AG04449 (cell line): ENCODE measurements at places on chromosomes 5 and 9.

DNA sequence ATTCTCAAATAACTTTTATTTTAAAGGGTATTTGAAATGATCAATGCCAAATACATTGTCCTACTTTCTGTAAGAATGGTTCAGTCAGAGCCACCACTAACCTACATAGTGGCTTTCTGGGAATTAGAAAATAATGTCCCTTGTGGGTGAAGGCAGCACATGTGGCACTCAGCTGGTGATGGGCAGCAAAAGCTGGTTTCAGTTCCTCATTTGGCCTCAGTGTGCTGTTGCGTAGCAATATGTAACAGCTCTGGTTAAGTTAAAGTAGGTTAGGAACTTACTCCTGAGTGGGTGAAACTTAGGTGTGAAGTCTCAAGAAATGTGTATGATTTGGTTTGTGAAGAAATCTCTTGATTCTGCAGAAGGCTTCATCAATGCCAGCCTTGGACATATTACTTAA lies 99.6 kb upstream of the SPEF2 start:
- no peak for DNase-seq

GRCh38 chr9:76737154-76737902 lies 26.9 kb upstream of the PCA3 start:
- DNase-seq, result no peak

DNA sequence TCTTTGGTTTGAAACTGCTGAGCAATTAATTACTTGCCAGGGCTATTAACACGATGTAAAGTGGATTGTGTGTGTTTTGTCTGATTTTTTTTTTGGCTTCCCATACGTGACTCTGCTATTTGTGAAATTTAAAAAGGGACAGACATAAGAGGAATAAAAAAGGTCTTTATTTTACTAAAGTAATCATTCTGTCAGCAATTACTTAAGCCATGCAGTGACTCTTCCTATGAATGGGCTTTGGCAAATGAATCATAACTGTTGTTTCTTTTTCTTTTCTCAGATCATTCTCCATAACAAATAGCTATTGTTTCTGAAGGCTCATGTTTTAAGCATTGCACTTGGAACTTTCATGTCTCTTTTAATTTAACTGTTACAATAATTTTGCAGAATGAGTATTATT lies 461.3 kb upstream of the RORB start:
- no peak for DNase-seq

GRCh38 chr5:128579093-128579492 lies 41.0 kb upstream of the FBN2 start:
- DNase-seq, result peak; percentile 76

DNA sequence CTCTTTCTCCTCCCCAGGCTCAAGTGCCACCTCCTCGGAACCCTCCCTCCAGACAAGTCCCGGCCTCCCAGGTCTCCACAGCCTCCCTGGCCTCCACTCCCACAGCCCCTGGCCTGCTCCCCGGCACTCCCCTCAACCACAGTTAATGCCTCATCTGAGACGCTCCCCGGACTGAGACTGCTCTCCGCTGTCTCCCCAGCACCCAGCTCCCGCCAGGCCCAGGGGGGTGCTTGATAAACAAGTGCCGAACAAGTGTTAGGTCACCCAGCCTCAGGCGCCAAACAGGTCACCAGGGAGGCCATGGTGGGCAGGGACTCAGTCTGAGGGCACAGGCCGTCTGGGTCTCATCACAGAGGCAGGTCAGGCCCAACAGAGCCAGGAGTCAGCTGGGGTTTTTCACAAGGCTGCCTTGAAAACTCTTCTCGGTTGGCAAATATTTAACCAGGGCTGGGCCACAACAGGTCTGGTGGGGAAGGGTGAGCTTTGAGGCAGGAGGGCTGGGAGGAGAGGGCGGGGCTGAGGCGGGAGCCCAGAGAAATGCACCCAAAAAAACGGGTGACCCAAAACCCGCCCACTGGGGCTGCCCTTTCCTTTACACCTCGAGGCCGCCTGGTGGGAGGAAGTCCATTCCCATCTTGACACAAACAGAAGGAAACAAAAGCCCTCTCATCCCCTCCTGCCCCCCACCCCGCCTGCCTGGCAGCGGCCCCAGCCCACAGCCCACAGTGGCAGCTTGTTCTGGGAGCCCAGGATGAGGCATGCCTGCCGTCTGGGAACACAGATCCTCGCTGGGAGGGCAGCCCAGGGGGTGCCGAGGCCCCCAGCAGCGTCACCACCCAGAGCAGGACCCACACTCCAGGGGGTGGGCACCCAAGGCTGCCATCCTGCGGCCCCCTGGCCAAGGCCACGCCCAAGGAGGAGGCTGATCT lies 66.6 kb upstream of the STXBP1 start:
- no peak for DNase-seq

DNA sequence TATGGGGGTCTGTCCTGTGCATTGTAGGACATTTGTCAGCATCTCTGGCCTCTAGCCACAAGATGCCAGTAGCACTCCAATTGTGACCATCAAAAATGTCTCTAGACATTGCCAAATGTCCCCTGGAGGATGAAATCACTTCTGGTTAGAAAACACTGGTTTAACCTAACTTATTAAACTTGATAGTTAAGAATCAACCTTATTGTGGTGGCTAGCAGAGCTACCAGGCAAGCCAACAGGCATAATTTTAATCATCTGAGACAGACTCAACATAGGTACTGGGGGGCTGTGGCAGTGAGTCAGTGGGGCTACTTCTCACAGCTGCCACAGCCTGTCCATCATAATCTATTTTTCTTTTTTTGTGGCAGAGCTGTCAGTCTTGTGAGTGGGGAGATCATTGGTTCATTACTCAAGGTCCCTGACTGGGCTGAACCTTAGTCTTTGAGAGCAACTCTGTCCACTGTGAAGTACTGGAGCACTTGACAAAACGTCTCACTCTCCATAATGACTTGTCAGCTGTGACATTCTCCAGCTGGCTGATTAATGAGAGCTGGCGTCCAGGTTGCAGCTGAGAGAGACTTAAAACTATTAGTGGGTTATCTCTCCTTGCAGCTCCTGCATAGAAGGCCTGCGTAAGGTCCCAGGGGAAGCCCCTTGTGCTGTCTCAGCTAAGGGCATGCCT lies 107.9 kb downstream of the DCP2 start:
- no peak for DNase-seq

DNA sequence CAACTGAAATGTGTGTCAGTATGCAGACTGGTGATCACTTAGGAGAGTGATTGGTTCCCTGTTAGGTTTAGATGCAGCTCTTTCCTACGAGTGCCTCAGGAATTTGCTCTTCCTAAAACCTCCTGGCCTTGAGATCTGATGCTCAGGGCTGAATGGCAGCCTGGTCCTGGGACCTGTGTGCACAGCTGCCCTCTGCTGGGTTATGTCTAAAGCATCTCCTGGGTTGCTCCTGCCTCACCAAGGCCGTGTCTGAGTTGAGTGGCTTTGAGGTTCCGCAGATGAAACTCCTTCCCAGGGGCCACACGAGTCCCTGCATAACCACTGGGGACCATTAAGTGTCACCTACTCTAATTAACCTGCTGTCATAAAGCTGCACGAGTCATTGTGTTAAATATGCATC lies 59.5 kb downstream of the MVB12B start:
- no peak for DNase-seq

- DNase-seq, result no peak
Measured at GRCh38 chr5:97072696-97073095, 69.7 kb downstream of the LIX1 start.

GRCh38 chr5:81626524-81626923 lies 124.4 kb downstream of the SSBP2 start:
- peak; percentile 33 for DNase-seq

- DNase-seq, result no peak
Measured at GRCh38 chr9:112308588-112308987, 24.8 kb downstream of the PTBP3 start.

DNA sequence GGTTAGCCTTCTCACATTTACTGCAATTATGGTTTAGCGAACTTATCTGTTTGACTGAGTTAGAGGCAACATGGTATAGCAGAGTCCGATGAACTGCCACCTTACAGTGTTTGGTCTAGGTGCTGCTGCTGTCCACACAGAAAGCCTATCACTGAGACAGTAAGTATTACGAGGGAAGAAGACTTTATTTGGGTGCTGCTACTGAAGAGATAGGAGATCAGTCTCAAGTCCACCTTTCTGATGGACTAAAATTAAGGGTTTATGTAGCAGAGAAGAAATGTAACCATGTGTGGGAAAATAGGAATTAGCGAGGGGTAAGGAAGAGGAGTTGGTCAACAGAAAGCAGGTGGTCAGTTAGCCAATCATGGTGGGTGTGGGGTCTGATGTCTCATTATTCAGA lies 109.7 kb downstream of the ZSWIM6 start:
- DNase-seq, result no peak

- no peak for DNase-seq
Measured at GRCh38 chr9:35618325-35618727, at the start of gene CD72. Gene CD72 (minus strand): TSS chr9:35618413. CDS start chr9:35618303, 110 bp downstream.

DNA sequence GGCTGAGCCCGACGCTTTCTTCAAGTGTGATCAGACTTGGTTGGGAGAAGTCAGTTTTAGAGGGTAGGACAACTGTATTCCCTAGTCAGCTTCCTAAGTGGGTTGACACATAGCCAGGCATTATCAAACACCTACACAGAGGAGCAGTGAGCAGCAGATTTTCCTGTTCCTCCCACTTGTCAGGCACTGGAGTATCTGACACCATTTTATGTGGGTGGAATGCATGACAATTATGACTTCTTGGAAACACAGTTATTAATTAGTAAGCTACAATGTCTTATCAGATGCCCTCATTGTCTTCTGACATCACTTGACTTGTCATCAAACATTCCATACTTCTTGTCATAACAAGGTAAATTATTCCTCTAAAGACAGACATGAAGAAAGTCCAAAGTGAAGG lies 124.9 kb downstream of the IRX2 start:
- no peak for DNase-seq

GRCh38 chr5:93100976-93101375 lies 480.0 kb downstream of the NR2F1-AS1 start:
- DNase-seq, result no peak

GRCh38 chr9:131605770-131606590 lies 60.7 kb downstream of the PRRT1B start:
- DNase-seq, result no peak
